ENCODE measurements at places on chromosomes 3 and 15. TPM values are rescaled to one million over a fixed set of nuclear protein-coding genes. Genes with fewer than 3 reads are reported as not detected.

The CLRN1 gene
- not detected for total RNA-seq

The XIRP1 gene
- total RNA-seq, result not detected

- H3K27me3 ChIP-seq, result no peaks in the 10 kb centered on the region
- no peaks in the 10 kb centered on the region for H3K4me1 ChIP-seq
- H3K36me3 ChIP-seq, result no peaks in the 10 kb centered on the region
- no peak overlapping the region for H3K4me3 ChIP-seq
- no peak for DNase-seq
These were observed 78.2 kb downstream of the CMSS1 start for GRCh38 chr3:99895703-99896441.

The LRRIQ4 gene
- not detected for total RNA-seq

- no peaks in the 10 kb centered on the region for H3K4me1 ChIP-seq
- no peaks in the 10 kb centered on the region for H3K27me3 ChIP-seq
- no peak for DNase-seq
- H3K4me3 ChIP-seq, result no peak overlapping the region
These were observed 358.5 kb downstream of the ZNF385D start for GRCh38 chr3:21392526-21392925.

DNA sequence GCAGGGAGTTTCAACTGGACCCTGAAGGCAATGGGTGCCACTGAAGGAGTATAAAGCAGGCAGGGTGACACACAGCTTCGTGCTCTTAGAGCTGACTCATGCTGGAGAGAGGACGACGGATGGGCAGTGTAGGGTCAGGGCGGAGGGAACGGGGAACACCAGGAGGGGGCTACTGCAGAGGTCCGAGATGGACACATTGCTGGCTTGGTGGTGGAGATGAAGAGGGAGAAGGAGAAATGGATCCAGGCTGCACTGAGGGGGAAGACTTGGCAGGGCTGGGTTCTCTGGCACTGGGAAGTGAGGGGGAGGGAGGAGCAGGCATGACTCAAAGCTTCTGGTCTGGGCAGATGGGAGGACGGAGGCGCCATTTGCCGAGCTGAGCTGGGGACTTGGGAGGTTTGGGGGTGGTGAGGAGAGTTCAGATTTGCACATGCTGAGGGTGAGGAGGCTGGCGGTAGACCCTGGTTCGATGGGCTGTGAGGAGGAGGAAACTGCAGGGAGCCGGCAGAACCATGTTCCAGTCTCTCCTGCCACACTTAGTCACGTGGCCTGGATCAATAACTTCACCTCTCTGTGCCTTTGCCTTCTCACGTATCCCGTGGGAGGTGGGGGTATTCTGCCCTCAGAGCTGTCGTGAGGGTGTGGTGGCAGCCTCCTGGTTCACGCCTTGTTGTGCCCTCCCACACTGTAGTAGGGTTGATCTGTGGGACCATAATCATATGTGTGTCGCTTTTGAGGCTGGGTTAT lies 4.6 kb upstream of the KCTD6 start:
- H3K4me3 ChIP-seq, result no peak overlapping the region
- no peaks in the 10 kb centered on the region for H3K36me3 ChIP-seq
- H3K27me3 ChIP-seq, result no peaks in the 10 kb centered on the region

The MUC4 gene
- not detected for total RNA-seq

GRCh38 chr15:43441316-43441715 lies 51.6 kb downstream of the TP53BP1 start:
- H3K4me3 ChIP-seq, result no peak overlapping the region
- no peak overlapping the region for H3K27ac ChIP-seq
- no peaks in the 10 kb centered on the region for H3K4me1 ChIP-seq
- no peaks in the 10 kb centered on the region for H3K36me3 ChIP-seq
- H3K27me3 ChIP-seq, result no peaks in the 10 kb centered on the region

Data from CD4-positive, alpha-beta memory T cell (primary cell).